ENCODE measurements at places on chromosomes 1 and 21.

DNA sequence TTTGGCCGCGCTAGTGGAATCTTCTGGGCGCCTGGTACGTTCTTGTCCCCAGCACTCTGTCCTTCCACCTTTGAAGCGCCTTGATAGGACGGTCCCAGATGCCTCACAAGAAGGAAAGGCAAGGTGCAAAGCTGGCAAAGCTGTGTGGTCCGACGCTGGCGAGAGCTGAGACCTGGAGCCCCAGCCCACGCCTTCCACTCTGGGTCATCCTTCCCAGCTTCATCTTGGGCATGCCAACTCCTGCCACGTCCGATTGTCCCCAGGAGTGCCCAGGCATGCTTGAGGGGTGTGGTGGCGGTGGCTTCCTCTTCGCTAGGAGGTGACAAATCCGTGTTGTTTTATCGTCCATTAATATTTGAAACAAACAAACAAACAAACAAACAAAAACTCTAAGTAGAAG is 123.9 kb upstream of the DPYD start:
- no peak for DNase-seq

- no peak for DNase-seq
Observed at GRCh38 chr1:24420547-24420946, 4.9 kb downstream of the NIPAL3 start.

DNA sequence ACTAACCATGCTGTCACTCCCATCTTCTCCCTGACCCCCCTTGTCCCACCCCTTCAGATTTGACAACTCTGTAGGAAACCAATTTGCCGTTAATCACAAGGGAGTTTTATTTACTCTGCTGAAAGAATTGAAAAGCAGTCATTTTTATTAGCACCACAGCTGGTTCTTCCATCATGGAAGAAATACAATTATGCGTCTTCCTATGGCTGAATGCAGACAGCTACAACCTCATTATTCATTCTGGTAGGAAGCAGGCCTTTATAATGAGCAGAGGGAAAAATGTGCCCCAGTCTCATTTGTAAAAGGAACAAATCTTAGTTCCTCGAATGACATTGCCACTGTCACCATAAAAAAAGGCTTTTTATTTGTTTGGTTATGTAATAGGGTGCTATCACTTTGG is 35.2 kb downstream of the JUN start:
- DNase-seq = no peak

GRCh38 chr1:20732071-20732587 is 374 bp downstream of the SH2D5 start:
- DNase-seq = peak; percentile 28

GRCh38 chr1:184340984-184341383 is 45.8 kb upstream of the C1orf21 start:
- DNase-seq = no peak

DNA sequence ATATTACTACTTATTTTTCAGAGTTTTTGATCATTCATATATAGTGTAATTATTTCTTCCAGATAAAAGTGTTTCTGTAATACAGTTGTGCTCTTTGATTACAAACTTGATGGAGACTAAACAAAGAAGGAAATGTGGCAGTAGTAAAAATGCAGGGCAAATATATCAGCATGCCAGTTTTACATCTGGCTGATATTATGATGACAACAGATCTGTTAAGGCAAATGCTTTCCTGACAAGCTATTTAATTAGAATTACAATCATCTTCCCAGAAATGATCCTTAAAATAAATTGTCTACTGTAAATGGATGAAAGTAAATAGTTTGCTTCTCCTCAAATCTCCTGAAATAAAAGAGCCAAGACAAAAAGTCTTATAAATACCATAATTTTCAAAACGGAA is 1659.8 kb downstream of the BRINP3 start:
- DNase-seq = no peak

- DNase-seq = no peak
Observed at GRCh38 chr1:208122612-208123358, 121.4 kb downstream of the PLXNA2 start.
